ENCODE measurements at places on chromosomes 7 and 10. TPM values are rescaled to one million over a fixed set of nuclear protein-coding genes. Genes with fewer than 3 reads are reported as not detected.

- DNase-seq: no peak
- peaks cover 4% of the 10 kb centered on the region for H3K36me3 ChIP-seq
- no peak overlapping the region for H3K4me3 ChIP-seq
- H3K27me3 ChIP-seq: peaks cover 22% of the 10 kb centered on the region
These were observed 89.3 kb upstream of the PITRM1 start for GRCh38 chr10:3261921-3262320.

GRCh38 chr10:32298075-32298812, 48.7 kb downstream of the EPC1 start:
- DNase-seq: peak; percentile 83
- H3K36me3 ChIP-seq: peaks cover 33% of the 10 kb centered on the region
- H3K27ac ChIP-seq: peak overlapping the region; percentile 81

GRCh38 chr7:131039836-131040235, 287.8 kb upstream of the MKLN1 start:
- no peak for DNase-seq
- H3K27ac ChIP-seq: peak overlapping the region; percentile 46
- peaks cover 4% of the 10 kb centered on the region for H3K27me3 ChIP-seq
- H3K4me3 ChIP-seq: peak overlapping the region; percentile 58

GRCh38 chr7:124790645-124791044, 25.1 kb upstream of the GPR37 start:
- DNase-seq: no peak
- H3K4me3 ChIP-seq: peak overlapping the region; percentile 78
- peaks cover 12% of the 10 kb centered on the region for H3K4me1 ChIP-seq
- H3K27ac ChIP-seq: peak overlapping the region; percentile 27
- H3K27me3 ChIP-seq: peaks cover 6% of the 10 kb centered on the region

DNA sequence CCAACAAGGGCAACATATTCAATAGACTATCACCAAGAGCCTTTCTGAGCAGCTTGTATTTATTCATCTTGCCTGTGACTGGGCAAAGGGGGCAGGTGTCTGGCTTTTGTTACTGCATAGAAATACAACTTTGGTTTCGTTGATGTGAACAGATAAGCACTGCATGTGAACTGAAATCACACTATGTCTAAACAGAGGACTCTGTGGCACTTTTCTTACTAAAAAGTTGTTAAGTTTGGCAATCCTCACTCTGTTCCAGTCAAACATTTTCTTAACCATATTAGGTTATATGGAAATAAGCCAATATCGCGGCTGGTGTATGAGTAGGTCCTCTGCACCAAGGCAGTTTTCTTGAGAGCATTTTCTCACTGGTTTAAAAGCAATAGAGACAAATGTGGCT, 48.5 kb downstream of the CALD1 start:
- H3K27me3 ChIP-seq: peaks cover 37% of the 10 kb centered on the region
- peaks cover 64% of the 10 kb centered on the region for H3K36me3 ChIP-seq
- DNase-seq: no peak
- H3K4me1 ChIP-seq: peaks cover 96% of the 10 kb centered on the region

DNA sequence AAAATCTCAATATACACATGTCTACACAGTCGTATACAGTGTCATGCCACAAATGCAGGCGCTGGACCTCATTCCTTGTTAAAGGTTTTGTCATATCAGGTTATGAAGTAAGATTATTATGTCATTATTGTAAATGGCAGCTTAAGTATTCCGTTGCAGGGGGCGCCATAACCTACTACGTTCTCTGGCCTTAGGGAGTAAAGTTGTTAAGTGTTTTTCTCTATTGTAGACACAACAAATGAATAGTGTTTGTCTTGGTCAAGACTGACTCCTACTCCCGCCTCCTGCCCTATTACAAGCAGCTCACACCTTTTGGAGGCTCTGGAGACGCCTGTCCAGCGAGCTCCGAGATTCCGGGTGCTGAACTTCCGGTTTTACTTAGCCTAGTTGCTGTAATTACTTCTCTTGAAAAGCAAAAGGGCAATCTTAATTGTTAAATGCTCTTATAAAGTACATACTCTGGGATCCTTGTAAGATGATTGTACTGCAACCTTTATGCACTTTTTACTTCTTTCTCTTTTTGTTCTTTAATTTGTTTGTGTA, 994 bp downstream of the GATAD1 start:
- peaks cover 7% of the 10 kb centered on the region for H3K36me3 ChIP-seq
- H3K27me3 ChIP-seq: peaks cover 2% of the 10 kb centered on the region
- H3K27ac ChIP-seq: peak overlapping the region; percentile 81

DNA sequence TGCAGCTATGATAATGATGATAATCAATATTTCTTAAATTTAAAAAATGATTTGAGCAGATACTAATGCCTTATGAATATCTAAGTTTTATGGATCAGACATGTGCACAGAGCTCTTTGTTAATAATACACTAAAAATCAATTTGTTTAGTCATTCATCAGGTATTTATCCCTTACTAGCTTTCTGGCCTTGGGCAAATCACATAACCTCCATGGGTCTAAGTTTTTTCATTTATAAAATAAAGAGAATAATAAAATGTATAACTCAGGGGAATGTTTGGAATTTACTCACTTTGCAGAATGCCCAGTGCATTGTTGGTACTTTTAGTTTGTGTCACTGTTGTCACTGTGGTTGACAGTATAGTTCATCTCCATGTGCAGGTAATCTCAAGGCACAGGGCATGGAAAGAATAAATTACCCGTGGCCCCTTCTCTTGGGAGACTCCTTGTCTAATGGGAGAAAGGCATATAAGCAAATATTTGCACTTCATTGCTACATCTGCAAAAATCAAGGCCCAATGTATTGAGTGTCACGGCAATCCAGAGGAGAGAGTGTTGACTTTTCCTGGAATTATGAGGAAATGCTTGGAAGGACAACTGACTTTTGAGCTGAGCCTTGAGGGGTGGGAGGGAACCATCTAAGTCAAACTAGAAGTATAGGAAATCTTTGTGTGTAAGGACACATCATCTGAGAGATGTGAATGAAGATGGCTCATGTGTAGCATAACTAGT, 64.7 kb upstream of the CTTNBP2 start:
- DNase-seq: no peak
- no peak overlapping the region for H3K4me3 ChIP-seq
- H3K27me3 ChIP-seq: no peaks in the 10 kb centered on the region
- H3K27ac ChIP-seq: no peak overlapping the region
- no peaks in the 10 kb centered on the region for H3K36me3 ChIP-seq

GRCh38 chr7:148615085-148615730, 24.6 kb downstream of the C7orf33 start:
- no peak overlapping the region for H3K4me3 ChIP-seq
- H3K27ac ChIP-seq: no peak overlapping the region
- DNase-seq: no peak

DNA sequence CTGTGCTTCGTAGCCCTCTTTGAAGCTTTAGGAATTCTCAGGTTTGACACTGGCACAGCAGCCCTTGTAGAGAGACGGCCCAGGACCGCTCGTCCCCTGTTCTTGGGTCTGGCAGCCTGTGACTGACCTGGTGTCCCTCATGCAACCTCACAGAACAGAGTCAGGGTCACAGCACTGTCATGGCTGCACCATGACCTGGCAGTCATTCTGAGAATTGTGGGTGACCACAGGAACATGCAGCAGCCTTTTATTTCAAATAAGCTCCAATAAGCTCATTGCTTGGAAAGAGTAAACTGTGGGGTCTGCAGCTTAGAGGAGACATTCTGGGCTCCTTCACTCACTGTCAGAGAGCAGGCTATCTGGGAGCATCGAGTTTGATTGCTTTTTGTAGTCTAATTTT, 42.5 kb downstream of the MYO1G start:
- H3K4me3 ChIP-seq: no peak overlapping the region
- H3K4me1 ChIP-seq: no peaks in the 10 kb centered on the region
- no peak for DNase-seq
- peaks cover 29% of the 10 kb centered on the region for H3K27me3 ChIP-seq
- H3K36me3 ChIP-seq: no peaks in the 10 kb centered on the region

GRCh38 chr10:123269017-123269552, 114.9 kb downstream of the BUB3 start:
- H3K27me3 ChIP-seq: peaks cover under 1% of the 10 kb centered on the region
- DNase-seq: no peak
- H3K36me3 ChIP-seq: no peaks in the 10 kb centered on the region
- no peak overlapping the region for H3K27ac ChIP-seq
- H3K4me3 ChIP-seq: no peak overlapping the region
- H3K4me1 ChIP-seq: no peaks in the 10 kb centered on the region

DNA sequence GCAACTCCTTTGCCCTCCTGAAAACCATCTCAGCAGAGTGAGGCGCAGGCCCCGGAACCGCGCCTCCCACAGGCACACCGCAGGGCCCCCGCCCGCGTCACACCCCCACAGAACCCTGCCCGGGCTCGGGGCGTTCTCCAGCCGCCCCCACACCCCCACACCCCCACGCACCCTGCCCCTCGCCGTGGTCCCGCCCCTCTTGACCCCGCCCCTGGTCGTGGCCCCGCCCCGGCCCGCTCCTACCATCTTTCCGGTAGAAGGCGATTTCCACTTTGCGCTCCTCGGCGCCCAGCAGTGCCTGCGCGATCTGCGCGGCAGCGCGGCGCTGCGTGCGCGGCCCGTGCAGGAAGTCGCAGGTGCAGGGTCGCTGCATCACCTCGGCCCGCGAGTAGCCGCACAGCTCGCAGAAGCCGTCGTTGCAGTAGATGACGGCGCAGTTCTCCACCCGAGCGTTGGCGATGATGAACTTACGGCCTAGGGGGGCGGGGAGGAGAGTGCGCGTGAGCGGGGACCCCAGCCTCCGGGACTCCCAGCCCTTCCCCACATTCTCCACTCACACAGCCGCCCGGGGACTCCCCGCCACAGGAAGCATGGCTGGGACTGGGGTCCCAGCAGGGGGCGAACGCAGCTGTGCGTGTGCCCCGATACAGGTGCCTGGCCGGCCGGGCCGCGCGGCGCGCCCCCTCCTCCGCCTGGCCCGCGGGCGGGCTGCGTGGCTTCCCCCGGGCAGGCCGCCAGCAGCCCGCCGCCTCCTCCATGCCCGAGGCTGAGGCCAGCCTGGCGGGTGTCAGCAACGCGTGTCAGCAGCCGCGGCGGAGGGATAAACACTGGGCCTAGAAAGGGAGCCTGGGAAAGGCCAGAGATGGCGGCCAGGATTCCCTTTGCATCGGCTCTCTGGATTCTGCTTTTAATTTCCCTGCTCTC, 3.4 kb downstream of the KCNH2 start:
- H3K36me3 ChIP-seq: no peaks in the 10 kb centered on the region
- H3K4me3 ChIP-seq: 0 out of 2 replicates have a peak overlapping the region, but pooled peaks have one; percentile 7
- H3K27me3 ChIP-seq: peaks cover 56% of the 10 kb centered on the region
- peaks cover 5% of the 10 kb centered on the region for H3K4me1 ChIP-seq
- no peak overlapping the region for H3K27ac ChIP-seq

DNA sequence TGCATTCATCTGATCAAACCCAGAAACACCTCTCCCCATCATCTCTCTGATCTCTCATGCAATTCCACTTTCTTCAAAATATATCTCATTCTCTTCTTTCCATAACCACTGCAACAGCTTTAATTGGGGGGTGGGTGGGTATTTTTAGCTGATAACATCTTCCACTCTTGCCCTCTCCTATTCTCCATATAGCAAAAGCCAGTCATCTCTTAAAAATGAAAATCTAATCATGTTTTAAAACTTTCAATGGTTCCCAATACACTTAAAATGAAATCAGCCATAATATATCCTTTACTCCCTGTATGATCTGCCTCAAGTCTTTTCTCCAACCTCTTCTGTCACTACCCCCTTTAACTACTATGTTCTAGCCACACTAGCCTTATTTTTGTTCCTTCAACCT, 1.5 kb downstream of the YME1L1 start:
- H3K27ac ChIP-seq: peak overlapping the region; percentile 100
- peaks cover 33% of the 10 kb centered on the region for H3K4me1 ChIP-seq
- H3K27me3 ChIP-seq: peaks cover 13% of the 10 kb centered on the region
- H3K4me3 ChIP-seq: peak overlapping the region; percentile 97
- DNase-seq: no peak

DNA sequence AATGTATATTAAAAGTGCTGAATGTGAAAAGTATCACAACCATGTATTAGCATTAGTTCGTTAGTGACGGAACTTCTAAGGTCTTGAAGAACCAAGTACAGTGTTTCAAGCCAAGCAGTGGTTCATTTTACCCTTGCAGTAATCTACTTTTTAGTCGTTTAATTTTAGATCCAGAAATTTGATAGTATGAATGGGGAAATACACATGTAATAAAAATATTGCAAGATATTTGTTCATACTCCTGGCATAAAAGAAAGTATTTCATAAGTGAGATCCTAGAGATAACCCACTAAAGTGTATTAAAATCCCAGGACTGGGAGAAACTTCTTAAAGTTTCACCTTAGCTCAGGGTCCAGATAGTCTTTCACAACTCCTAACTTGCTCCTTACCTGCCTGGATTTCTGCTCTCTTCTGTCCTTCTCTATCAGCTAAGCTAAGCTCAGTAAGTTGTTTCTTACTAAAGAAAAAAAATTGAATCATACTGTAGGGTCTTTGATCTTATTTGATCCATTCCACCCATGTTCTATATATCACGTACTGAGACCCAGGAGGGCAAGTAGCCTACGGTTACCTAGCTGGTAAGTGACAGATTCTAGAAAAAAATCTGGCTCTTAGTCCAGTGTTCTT, 1.5 kb downstream of the BCAP29 start:
- peak overlapping the region; percentile 43 for H3K27ac ChIP-seq
- peaks cover 30% of the 10 kb centered on the region for H3K4me1 ChIP-seq

- no peak for DNase-seq
- no peak overlapping the region for H3K4me3 ChIP-seq
- no peak overlapping the region for H3K27ac ChIP-seq
- peaks cover 15% of the 10 kb centered on the region for H3K4me1 ChIP-seq
- H3K27me3 ChIP-seq: no peaks in the 10 kb centered on the region
- no peaks in the 10 kb centered on the region for H3K36me3 ChIP-seq
These were observed 56.4 kb upstream of the DKK1 start for GRCh38 chr10:52257692-52258075.

DNA sequence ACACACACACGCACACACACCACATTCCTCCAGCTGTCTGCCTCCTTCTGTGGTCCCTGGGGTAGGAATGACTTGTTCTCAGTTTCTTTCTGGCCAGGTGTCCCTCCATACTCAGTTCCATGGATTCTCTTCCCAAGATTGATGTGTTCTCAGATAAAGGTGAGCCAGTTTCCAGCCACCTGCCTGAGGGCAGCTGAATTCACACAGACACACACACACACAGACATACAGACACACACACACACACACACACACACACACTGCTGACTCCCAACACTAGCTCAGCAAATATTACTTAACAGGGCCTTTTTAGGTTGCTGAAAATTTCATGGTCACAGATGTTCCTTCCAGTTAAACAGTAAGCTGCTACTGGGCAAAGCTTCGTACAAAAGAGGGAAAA, 45.4 kb upstream of the GDF10 start:
- peaks cover 32% of the 10 kb centered on the region for H3K27me3 ChIP-seq
- DNase-seq: no peak
- H3K36me3 ChIP-seq: no peaks in the 10 kb centered on the region
- peaks cover 7% of the 10 kb centered on the region for H3K4me1 ChIP-seq

Gene FAM131B
- total RNA-seq: 0.80 TPM

Gene EFCAB10
- not detected for total RNA-seq

Gene AGR2
- total RNA-seq: not detected

Gene TMEM196
- total RNA-seq: not detected

Gene NEUROG3
- not detected for total RNA-seq

Gene ITIH2
- not detected for total RNA-seq

Gene PIK3CG
- total RNA-seq: not detected

Gene PON1
- total RNA-seq: not detected

Gene RAPGEF5
- 0.53 TPM for total RNA-seq
